ENCODE measurements at places on chromosomes 13 and 19.

GRCh38 chr19:12868540-12869112, 12.6 kb downstream of the DNASE2 start:
- no peak overlapping the region for H3K27ac ChIP-seq
- peaks cover 9% of the 10 kb centered on the region for H3K27me3 ChIP-seq
- H3K36me3 ChIP-seq: no peaks in the 10 kb centered on the region
- no peak for DNase-seq
- no peak overlapping the region for H3K4me3 ChIP-seq

DNA sequence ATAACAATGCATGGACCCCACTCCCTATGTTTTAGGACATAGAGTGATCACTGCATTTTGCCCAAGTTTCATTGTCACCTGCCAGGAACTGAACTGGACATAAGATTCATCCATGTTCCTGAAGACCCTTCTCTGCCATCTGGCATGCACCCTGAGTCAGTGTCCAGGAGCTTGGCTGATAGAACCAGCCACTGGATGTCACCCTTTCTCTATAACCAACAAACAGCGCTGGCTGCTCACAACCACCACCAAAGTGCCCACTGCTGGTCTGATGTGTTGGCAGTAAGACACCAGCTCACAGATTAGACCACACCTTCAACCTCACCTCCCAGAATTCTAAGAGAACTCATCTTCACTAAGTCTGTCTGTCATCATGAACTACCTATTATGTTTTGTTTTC, 333.4 kb downstream of the ITGBL1 start:
- no peak overlapping the region for H3K27ac ChIP-seq
- DNase-seq: no peak
- H3K27me3 ChIP-seq: no peaks in the 10 kb centered on the region
- H3K36me3 ChIP-seq: no peaks in the 10 kb centered on the region

DNA sequence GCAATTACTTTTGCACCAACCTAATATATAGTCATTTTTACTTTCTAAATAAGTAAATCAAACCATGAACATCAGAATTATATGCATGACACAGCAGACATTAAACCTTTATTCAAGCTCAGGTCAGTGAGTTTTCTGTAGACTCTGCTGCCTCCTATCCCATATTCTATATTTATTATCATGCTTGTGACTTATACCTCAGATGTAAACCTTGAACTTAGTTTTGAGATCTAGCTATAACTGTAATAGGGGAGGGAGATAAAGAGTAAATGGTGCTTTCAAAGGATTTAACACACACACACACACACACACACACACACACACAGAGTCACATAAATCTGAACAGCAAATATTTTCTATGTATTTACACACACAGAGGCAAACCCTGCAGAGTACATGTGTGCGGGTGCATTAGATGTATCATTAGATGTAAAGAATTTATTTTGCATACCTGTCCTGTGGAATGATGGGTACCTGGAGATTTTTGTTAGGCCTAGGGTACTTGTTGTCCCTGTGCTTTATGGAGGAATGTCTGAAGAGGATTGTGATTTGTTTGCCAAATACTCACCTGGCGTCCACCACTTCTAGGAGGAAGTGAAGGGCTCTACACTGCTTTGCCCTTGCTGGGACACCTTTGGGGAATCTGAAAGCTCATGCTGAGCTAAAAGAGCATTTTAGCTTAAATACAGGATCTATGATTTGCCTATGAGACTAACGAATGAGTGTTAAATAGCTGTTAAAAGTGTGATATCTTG, 521.9 kb downstream of the KLF5 start:
- no peak for DNase-seq
- no peaks in the 10 kb centered on the region for H3K27me3 ChIP-seq
- no peaks in the 10 kb centered on the region for H3K36me3 ChIP-seq
- H3K4me1 ChIP-seq: no peaks in the 10 kb centered on the region

DNA sequence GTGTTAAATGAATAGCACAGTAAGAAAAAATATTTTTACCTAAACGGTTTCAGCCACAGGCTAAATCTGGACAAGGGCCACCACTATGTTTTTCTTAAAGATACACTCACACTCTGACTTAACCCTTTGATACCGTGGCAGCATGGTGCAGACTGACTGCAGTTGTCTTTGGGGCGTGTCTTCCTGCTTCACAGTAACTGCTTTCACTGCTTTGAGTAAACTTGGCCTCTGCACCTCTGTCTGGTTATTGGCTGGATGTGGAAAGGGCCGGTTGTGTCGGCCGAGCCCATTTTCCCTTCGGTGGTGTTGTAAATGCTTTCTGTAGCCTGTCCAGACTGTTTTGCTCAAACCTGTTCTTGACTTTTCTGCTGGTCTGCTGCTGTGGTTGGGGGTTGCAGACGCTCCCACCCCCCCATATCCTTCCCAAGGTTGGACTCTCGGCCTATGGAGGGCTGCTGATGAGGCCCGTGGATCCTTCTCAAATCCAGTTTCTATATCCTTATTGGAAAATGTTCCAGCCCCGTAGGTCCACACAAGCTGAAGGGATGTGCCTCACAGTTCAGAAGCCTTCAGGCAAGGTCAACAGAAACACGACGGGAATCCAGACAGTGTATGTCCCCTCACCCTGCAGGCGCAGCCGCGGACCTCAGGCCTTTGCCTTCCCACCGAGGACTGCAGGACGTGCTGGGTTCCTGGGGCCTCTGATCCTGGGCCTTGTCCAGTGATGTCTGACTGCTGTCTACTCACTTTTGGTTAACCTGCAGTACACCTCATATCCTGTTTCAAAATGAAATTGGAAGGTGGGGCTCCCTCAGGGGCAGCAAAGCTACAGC, 90.2 kb upstream of the RNF113B start:
- H3K27me3 ChIP-seq: no peaks in the 10 kb centered on the region
- no peak for DNase-seq
- no peak overlapping the region for H3K27ac ChIP-seq
- no peaks in the 10 kb centered on the region for H3K4me1 ChIP-seq
- H3K36me3 ChIP-seq: no peaks in the 10 kb centered on the region

- H3K27me3 ChIP-seq: no peaks in the 10 kb centered on the region
- H3K36me3 ChIP-seq: no peaks in the 10 kb centered on the region
- DNase-seq: no peak
- no peaks in the 10 kb centered on the region for H3K4me1 ChIP-seq
- H3K27ac ChIP-seq: no peak overlapping the region
Measured at GRCh38 chr13:97471711-97472110, 37.7 kb downstream of the RAP2A start.

GRCh38 chr19:10797541-10798256, 38.3 kb downstream of the TMED1 start:
- H3K4me1 ChIP-seq: no peaks in the 10 kb centered on the region
- DNase-seq: no peak
- H3K27me3 ChIP-seq: no peaks in the 10 kb centered on the region

GRCh38 chr19:38869836-38870607, 8.1 kb downstream of the RINL start:
- peak overlapping the region; percentile 50 for H3K4me3 ChIP-seq
- H3K36me3 ChIP-seq: no peaks in the 10 kb centered on the region
- H3K4me1 ChIP-seq: peaks cover 6% of the 10 kb centered on the region
- peak overlapping the region; percentile 48 for H3K27ac ChIP-seq
- no peaks in the 10 kb centered on the region for H3K27me3 ChIP-seq
- no peak for DNase-seq

DNA sequence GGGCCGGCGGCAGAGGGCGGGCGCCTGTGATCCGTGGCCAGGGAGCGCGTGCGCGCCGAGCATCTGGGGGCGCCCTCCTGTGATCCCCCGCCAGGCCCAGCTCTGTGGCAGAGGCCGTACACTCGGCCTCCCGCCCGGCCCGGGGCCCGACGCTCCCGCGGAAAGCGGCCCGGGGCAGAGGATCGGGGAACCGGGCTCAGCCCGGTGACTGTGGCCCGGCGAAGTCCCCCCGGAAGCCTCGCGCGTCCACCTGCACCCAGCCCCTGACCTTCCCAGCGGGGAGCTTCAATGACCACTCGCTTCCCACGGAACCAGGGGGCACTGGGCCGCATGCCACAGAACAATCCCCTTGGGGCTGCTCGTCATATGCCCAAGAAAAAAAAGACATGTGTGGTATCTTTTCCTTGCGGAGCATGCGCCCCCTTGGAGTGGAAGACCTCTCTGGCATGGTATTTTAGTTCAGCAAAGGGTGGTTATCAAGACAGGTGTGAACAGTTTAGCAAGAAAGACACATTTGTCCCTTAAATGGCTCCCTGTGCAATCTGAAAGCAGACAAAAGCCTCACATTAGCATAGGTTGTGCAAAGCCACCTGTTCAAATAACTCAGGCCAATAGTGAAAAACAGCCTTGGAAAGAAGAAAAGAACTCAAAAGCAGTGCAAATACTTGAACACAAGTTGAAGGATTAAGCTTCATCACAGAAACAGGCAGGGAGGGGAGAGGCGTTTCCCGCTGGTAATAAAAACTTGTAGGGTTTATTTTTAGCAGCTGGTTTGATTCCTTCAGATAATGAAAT, 290.9 kb upstream of the SOX21 start:
- H3K36me3 ChIP-seq: no peaks in the 10 kb centered on the region
- H3K4me1 ChIP-seq: no peaks in the 10 kb centered on the region
- no peak for DNase-seq
- H3K27me3 ChIP-seq: no peaks in the 10 kb centered on the region

- no peaks in the 10 kb centered on the region for H3K4me1 ChIP-seq
- no peak for DNase-seq
- no peak overlapping the region for H3K4me3 ChIP-seq
- no peaks in the 10 kb centered on the region for H3K27me3 ChIP-seq
- H3K27ac ChIP-seq: no peak overlapping the region
Measured at GRCh38 chr13:98730441-98730840, 22.0 kb downstream of the SLC15A1 start.

- no peak for DNase-seq
- H3K4me3 ChIP-seq: no peak overlapping the region
- H3K27ac ChIP-seq: no peak overlapping the region
- no peaks in the 10 kb centered on the region for H3K27me3 ChIP-seq
- no peaks in the 10 kb centered on the region for H3K4me1 ChIP-seq
- no peaks in the 10 kb centered on the region for H3K36me3 ChIP-seq
Measured at GRCh38 chr13:47241446-47241845, 344.6 kb upstream of the HTR2A start.

- H3K4me3 ChIP-seq: no peak overlapping the region
- H3K4me1 ChIP-seq: no peaks in the 10 kb centered on the region
- H3K27me3 ChIP-seq: no peaks in the 10 kb centered on the region
- DNase-seq: no peak
- no peak overlapping the region for H3K27ac ChIP-seq
Measured at GRCh38 chr13:24900507-24900906, 136.5 kb downstream of the RNF17 start.

DNA sequence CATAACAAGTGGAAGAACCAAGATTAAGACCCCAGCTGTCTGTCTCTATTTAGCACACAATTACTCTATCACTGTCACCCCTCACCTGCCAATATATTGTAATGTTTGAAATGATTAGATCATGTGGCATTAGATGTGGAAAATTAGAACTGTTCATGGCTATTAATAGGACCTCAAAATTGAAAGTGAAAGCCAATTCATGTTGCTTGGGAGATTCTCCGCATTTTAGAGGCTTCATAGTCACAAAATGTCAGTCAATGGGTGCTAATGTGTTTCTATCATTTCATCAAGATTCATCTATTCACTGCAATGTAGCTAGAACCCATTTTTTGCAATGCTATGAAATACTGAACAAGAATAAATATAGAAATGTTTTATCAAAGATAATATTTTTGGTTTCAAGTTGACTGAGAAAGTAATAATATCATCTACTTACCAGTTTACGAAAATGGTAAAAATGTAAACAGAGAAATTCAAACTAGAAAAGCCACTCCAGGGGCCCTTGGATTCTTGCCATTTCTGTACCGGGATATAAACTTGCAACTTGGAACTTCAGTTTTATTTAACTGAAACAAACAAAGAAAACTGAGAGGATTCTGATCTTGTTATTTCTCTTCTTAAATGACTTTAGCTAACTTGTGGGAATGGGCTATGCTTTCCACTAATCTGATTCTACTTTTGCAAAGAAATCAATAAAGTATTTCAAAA, 388.6 kb downstream of the DCT start:
- H3K4me3 ChIP-seq: no peak overlapping the region
- no peaks in the 10 kb centered on the region for H3K27me3 ChIP-seq
- DNase-seq: no peak
- no peak overlapping the region for H3K27ac ChIP-seq
- no peaks in the 10 kb centered on the region for H3K36me3 ChIP-seq
- no peaks in the 10 kb centered on the region for H3K4me1 ChIP-seq

- H3K4me3 ChIP-seq: no peak overlapping the region
- H3K4me1 ChIP-seq: peaks cover 5% of the 10 kb centered on the region
- H3K27me3 ChIP-seq: peaks cover 6% of the 10 kb centered on the region
- no peak overlapping the region for H3K27ac ChIP-seq
- H3K36me3 ChIP-seq: no peaks in the 10 kb centered on the region
Measured at GRCh38 chr19:2887391-2887914, 13.3 kb upstream of the ZNF57 start.

DNA sequence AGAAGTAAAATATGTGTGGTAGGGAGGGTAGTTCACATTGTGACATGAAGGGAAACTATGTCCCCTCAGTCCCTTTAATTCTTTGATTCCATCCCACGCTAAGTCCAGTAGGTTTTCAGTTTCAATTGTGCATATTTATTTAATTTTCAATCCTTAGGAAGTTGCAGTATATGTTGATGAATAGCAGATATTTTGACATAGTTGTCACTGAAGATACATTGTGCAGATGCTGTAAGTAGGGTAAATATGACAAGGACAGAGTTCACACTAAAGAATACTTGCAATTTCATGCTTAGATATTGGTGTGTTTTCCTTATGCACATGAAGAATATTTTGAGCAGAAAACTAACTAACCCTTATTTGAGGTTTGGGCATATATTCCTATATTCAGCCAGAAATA, 595.4 kb upstream of the MIR17HG start:
- H3K27me3 ChIP-seq: no peaks in the 10 kb centered on the region
- H3K4me1 ChIP-seq: no peaks in the 10 kb centered on the region
- H3K27ac ChIP-seq: no peak overlapping the region
- DNase-seq: no peak
- no peak overlapping the region for H3K4me3 ChIP-seq
- no peaks in the 10 kb centered on the region for H3K36me3 ChIP-seq

DNA sequence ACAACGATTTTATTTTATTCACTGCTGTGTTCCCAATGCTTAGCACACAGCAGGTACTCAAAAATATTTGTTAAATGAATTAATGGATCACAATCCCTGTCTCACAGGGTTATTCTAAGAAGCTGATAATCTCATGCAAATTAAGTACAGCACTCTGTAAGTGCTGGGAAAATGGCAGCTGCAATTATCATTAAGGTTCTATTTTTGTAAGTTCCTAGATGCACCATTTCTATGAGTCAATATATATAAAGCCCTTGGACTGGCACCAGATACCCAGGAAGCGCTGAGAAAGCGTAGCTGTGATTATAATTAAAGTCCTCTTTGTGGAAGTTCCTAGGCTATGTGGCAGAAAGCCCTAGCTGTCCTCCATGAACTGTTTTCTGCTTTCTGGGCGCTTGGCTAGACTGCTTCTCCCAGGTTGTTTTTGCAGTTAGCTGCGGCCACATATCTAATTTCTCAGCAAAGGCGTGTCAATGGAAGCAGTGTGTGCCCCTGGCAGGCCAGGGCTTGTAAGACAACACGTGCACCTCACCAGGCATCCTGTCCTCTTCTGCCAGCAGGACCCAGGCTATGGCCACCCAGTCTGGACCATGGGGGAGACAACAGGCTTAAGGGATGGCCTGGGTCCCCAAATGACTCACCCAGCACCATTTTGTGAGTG, 5.2 kb upstream of the SRRM5 start:
- peaks cover 7% of the 10 kb centered on the region for H3K36me3 ChIP-seq
- H3K27me3 ChIP-seq: no peaks in the 10 kb centered on the region
- peak overlapping the region; percentile 46 for H3K27ac ChIP-seq
- H3K4me3 ChIP-seq: no peak overlapping the region
- DNase-seq: no peak

All from gastrocnemius medialis (tissue), 4 donors.